ENCODE measurements at places on chromosomes 3 and 15.
A peak's percentile ranks its signal among the peaks of the same experiment; 100 is the strongest.

DNA sequence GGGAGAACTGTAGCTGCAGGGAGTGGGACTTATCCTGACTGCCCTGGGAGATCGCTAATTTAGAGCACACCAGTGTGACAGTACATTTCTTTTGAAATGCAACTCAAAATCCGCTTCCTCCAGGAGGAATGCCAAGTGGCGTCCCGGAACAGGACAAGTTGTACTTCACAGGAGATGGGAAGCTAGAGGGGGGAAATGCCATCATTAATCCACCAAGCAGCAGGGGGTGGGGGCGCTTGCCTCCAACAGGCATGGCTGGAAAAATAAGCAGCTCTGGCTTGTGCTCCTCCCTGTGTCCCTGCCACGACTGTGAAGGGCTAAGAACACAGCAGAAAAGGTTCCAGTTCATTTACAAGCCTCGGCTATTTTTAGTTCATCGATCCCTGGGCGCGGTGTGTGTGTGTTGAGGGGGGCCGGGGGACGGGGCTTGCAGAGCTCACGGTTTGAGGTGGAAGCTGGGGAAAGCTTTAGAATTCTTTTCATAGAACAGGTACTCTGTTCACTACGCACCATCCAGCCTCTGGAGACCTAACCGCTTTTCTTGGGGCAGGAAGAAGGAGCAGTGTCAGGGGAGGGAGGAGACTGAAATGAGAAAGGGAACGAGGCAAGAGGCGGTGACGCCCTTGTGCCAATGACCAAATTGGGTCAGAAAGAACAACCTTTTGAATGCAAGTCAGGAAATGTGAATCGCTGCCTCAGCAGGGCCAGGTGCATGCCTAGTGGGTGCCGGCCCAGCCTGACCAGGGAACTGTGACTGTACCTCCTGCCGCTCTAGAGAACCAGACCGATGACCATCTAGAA is 51.8 kb upstream of the DGKG start:
- DNase-seq = peak; percentile 75

DNA sequence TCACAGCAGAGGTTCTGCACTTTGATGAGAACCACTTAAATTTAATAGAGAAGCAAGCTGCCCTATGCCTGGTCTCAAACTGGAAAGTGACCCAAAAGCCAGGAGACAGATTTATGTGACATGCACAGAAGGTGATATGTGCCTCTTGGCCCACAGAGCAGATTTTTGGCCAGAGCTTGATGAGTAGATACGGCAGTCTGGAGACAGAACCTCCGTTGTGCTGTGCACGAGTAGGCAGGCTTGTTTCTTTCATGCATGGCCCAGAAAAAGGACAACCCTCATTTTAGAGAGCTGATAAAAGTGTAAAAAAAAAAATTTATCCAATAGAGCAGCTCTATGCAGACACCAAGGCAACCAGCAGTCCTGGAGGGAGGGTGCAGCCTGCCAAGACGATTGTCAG is 423.1 kb downstream of the CNTN6 start:
- no peak for DNase-seq

- DNase-seq = no peak
Observed at GRCh38 chr3:82796765-82797164, 1035.3 kb upstream of the GBE1 start.

DNA sequence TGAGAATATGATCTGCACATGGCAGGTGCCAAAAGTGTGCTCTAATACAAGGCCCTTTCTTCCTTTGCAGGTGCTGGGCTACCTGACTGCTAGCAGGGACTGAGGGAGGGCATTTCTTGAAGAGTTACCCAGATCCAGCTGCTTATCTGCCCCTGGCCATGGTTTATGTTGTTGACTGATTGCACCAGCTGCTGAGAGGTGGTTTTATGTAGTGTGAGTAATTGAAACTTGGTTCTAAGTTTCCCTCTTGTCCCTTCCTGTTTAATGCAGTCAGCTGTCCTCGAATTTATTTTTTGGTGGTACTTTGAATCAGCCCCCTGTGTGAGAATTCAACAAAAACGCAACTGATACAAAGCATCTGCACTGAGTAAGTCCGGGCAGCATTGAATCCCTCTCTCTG is 288.3 kb upstream of the C2CD4B start:
- DNase-seq = no peak

- peak; percentile 31 for DNase-seq
Observed at GRCh38 chr3:150469031-150469930, 61.2 kb downstream of the TSC22D2 start.

GRCh38 chr15:62444104-62445022 is 279.3 kb upstream of the C2CD4B start:
- no peak for DNase-seq

DNA sequence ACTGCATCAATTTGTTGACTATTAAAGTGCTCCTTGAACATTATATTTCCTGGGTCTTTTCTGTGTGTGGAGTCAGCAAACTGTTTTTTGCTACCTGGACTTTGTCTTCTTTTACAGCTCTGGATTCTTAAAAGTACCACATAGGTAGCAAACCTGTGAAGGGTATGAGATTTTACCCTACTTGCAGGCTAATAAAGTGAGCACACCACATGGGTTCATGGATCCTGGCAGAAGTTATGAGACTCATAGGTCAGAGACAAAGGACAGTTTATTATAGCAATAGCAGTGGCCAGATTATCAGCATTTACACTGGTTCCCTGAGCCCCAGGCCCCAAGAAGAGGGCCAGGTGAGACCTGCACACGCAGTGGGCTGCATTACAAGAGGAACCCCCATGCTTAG is 8.0 kb upstream of the SACM1L start:
- no peak for DNase-seq

- DNase-seq = peak; percentile 85
Observed at GRCh38 chr15:40106203-40107161, 2.2 kb downstream of the BMF start.

DNA sequence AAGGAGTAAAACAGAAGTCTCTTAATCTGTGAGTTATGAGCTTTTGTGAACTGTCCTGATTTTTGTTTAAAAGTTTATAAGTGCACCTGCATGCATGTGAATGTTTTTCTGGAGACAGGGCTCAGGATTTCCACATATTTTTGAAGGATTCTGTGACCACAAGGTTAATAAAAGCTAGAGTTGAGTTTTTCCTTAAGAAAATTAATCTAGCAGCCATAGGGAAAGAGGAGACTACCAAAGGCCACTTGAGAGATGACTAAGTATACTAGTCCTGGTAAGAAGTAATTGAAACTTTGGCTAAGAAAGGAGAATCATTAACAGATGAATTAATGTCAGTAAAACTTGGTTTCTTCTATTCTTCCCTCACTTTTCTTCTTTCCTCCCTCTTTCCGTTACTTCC is 176.8 kb upstream of the EPHA3 start:
- DNase-seq = no peak

GRCh38 chr15:37743826-37744225 is 190.6 kb upstream of the TMCO5A start:
- no peak for DNase-seq

DNA sequence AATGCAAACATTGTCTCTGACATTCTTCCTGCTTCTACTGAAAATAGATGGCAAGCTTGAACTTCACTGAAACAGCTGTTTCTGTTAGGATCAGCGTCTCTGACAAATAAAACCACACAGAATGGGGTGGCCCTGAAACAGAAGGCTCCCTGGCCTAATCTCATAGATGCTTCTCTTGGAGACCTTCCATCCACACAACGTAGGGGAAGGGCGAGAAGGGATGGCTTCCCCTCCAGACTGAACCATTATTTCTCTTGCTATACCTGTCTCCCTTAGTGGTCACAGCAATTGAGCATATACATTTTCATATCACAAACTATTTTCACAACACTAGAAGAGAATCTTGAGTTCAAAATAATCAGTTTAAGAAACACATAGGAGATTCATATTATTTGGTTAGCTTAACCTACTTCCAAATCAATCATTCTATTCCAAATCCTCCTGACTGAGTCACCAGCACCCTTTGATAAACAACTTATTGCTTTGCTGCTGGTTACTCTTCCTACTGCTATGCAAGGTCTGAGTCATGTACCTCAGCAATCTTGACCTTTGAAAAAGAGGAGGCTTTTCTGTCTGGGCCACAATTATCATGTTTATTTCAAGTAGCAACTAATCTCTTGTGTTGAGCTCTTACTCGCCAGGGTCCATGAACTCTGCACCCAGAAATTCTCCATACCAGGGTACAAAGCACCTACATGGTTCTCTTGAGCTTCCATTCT is 45.5 kb downstream of the CBLB start:
- no peak for DNase-seq

DNA sequence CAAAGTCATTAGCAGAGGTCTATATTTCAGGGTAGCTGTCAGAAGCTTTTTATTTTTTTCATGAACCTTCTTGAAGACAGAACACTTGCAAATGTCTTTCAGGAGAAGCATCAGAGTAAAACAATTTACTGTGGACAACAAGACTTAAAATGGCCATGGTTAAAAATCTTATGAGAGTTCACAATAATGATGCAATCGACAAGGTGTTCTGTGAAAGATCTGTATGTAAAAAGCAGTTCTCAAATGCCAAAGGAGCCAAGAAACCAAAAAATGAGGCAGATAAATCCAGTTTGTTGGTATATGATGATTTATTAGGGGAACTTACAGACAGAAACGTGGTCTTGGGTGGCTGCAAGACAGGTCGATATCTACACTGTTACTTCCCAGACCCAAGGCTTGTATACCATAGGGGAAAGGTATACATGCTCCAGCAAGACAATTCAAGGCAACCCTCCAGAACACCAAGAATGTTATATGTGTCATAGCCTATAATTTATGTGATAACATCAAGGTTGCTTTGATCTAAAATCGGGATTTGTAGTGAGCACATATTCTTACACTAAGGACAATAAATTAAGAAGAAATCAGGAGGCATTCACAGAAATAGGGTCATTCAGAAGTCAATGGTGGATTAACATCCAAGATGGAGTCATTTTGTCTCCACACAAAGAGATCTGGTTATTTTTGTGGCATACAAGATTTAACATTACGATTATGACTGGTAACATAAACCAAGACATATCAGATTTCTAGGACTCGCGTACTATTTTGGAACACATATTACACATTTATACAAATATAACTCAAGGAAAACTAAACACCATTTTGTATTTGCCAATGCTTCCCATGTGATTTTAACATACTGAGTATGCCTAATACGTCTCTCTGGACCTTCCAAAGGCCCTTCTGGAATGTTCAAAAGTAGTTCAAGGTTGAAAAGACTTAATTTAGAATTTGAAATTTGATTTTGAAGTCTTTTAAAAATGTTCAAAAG is 316.4 kb downstream of the THSD4 start:
- DNase-seq = no peak

DNA sequence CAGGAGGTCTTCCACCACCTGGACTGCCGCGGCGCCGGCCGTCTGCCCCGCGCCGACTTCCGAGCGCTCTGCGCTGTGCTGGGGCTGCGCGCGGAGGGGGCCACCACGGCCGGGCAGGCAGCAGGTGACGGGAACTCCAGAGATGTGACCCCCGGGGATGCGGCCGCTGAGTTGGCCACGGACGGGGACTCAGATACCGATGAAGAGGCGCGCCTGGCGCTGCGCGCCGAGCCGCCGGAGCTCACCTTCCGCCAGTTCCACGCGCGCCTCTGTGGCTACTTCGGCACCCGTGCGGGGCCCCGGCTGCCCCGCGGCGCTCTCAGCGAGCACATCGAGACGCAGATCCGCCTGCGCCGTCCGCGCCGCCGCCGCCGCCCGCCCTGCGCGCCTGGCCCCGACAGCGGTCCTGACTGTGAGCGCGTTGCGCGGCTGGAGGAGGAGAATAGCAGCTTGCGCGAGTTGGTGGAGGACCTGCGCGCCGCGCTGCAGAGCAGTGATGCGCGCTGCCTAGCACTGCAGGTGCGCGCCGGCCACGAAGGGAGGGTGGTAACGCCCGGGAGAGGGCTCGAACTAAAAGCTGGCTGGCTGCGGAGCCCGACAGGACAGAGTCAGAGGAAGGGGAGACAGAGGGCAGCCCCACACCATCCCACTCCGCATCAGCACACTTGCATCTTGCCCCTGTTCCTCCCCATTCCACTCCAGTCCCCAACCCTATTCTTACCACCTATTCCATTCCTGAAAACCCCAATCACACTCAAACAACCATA is 885 bp downstream of the EFCC1 start:
- no peak for DNase-seq

All from pancreas (tissue), 10 donors.